ENCODE measurements at places on chromosomes 2 and 18.
A peak's percentile ranks its signal among the peaks of the same experiment; 100 is the strongest.

GRCh38 chr2:6679471-6679870 is 186.2 kb downstream of the CMPK2 start:
- no peak for DNase-seq

DNA sequence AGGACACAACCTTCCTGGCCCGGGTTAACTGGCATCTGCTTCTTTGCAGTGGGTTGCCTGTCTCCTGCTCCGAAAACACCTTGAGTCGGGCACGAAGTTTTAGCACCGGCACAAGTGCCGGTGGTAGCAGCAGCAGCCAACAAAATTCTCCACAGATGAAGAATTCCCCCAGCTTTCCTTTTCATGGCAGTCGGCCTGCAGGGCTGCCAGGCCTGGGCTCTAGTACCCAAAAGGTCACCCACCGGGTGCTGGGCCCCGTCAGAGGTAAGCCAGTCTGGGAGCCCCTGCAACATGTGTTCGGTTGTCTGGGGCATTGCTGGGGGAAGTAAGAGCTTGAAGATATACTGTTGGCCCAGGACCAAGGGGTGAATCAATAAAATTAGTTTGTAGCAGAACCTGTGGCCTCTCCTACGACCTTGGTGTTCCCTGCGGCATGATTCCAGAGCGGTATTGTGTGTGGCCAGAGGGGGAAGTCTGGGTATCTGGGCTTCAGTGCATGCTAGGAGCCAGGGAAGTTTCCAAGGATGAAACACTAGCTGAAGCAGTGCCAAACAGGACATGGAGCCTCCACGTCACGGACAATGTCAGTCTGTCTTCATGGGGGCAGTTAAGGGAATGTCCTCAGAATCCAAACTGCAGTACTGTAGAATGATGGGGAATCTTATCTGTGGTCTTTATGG is 7.8 kb downstream of the AGBL5 start:
- no peak for DNase-seq

GRCh38 chr2:199812493-199812892 is 38.5 kb downstream of the FTCDNL1 start:
- no peak for DNase-seq

DNA sequence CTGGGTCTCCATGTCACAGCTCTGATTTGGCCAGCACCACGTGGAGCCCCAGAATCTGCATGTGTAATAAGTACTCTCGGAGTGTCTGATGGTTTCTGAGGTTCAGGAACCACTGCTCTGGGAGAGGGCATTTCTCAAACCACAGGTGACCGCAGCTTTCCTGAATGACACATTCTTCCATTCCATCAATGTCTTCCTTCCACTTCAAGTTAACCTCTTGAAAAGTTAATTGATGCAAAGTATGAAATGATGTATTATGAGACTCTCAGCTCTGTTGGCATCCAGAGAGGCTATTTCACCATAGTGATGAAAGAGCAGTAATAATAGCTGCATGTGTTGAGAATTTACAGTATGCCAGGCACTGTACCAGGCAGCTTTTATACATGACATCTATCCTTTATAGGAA is 61.3 kb upstream of the CRIM1 start:
- DNase-seq: no peak

DNA sequence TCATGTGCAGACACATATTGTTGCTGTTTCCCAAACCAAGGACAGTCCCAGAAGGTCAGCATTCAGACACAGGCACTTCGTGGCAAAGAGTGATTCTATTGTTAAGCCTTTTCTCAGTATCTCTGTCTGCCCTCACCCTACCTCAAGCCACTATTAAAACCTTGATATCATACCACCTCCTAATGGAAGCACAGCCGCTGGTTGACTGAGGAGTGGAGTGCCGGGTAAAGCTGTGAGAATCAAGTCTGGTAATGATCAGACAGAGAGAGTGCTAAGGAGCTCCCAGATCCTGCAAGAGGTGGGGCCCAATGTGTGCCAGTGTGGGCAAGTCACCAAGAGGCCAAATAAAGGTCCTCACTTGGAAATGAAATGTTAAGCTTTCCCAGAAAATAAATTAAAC is 819.5 kb downstream of the BCL11A start:
- DNase-seq: no peak

- DNase-seq: no peak
Observed at GRCh38 chr2:145029873-145030272, 510.0 kb upstream of the ZEB2 start.

GRCh38 chr18:58225101-58225500 is 181.1 kb downstream of the NEDD4L start:
- DNase-seq: peak; percentile 80

DNA sequence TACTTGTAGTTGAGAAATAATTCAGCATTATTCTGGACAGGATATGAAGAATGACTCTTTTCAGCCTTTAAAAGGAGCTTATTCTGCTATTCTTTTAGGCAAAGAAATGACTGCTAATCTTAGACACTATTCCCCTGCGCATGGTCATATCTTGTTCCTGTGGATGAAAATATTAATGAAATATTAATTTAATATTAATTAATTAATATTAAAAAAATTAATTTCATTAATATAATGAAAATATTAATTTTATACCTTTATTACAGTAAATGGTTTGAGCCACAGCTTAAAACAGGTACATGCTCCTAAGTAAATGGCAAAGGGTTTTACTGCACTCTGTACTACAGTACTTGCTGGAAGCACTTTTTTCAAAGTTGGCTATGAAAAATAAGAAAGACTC is 890.1 kb upstream of the PIK3C3 start:
- DNase-seq: no peak

DNA sequence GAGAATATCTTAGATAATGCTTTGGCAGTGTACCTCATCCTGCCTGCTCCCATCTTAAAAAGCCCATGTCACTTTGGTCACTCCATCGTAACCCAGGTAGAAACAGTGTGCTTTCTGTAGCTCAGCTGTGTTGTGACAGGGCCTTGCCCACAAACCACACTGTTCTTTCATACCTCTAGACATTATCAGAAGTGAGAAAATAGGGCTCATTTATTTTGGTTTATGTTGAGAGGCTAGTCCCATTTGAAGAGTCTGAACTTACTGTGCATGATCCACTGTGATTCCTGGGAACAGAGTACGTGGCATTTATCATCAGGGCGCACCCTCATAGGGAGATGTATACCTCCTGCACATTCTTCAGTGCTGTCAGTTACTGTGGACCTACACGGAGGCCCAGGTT is 69.7 kb downstream of the FEZ2 start:
- DNase-seq: no peak

DNA sequence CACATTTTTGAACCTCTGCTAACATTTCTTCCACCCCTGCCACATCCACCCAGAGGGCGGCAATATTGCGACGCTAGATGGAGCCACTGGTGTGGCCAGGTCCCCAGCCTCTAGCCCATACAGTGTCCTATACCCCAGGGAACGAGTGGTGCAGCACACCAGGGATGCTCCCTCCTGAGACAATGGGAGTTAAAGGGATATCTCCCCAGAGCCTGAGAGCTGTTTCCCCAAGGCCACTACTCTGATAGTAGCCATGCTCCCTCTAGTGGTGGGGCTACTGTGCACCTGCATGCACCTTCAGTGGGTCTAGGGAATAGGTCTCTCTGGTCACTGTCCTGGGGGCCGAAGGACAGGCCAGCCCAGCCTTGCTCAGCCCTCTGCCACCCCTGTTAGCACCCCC is 336.4 kb upstream of the FSHR start:
- DNase-seq: peak; percentile 43

- no peak for DNase-seq
Observed at GRCh38 chr18:55449412-55450140, 138.4 kb downstream of the TCF4 start.

DNA sequence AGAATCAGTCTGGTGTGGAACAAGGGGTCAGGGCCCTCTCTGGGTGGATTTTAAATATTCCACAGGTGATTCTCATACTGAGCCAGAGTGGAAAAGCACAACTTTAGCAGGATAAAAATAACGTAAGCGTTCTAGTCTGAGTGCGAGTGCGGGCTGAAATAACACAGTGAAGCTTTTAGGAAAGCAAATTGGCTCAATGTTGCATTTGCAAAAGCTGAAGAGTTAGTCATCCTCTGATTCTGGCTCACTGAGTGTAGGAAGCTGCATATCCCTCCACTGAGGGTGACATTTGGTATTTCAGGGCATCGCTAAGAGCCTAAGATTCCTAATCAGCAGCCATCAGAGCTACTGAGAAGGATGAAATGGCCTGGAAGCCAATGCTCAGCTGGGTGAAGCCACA is 134.7 kb downstream of the RIF1 start:
- DNase-seq: no peak

- DNase-seq: no peak
Observed at GRCh38 chr2:25441353-25441752, 99.6 kb upstream of the DNMT3A start.

GRCh38 chr2:127012868-127013267 is 94.1 kb downstream of the BIN1 start:
- peak; percentile 48 for DNase-seq

DNA sequence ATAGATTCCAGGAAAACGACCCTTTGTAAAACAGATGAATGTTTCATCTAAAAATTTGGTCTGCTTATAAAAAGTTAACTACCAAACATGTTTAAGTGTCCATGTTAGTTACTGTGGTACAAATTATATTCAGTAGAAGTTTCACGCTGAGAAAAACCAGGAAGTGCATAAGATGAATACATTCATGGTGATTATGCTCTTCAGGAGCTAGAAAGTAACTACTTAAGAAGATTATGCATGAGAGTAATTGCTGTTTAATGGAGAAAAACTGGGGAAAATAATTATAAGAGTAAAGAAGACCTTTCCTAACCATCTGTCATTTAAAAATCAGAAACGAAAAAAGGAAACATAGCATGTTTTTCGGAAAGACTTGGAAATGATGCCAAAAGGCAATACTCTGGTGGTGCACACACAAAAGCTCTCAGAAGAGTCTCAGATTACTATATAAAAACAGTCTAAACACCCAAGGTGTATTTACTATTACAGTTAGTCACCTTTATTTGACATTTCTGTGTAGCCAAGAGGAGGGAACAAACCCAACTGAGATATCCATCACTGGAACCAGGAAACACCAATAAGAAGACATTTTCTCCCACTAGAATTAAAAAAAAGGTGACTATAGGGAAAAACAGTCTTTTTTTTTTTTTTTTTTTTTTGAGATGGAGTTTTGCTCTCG is 38.8 kb upstream of the METTL21A start:
- no peak for DNase-seq

- DNase-seq: no peak
Observed at GRCh38 chr2:9473985-9474360, 378 bp upstream of the IAH1 start.

DNA sequence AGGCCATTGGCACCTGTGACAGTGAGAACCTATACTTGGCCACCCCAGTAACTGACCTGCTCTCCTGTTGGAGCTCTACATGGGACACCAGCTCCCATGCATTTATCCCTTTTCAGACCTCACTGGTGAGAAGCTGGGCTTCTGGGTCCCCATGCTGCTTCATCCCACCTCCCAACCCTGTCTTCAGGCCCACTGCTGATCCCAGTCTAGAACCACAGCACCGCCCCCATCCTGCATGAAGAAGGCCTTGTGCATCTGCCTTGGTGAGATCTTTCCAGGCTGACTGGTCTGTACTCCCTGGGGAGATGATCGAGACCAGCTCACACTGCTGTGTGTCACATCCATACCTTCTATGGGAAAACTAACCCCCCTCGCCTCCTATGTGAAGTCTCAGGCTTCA is 22.7 kb downstream of the TTC32 start:
- DNase-seq: no peak

DNA sequence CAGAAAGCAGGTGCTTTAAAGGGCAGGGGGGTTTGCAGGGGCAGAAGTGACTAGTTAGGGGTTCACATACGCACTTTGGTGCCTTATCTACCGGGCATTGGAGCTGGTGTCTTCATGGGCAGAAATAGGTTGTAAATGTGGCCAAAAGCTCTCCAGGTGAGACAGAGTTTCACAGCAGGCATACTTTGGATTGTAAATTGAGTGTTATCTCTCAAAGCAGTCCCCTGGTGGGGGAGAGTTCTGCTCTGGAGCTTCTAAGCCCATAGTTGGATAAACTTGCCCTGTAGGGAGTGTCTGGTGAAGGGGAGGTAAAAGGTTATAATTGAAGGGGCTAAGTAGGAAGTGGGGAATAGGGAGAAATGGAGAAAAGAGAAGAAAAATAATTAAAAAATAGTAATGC is 43.1 kb downstream of the COL4A3 start:
- DNase-seq: no peak
